ENCODE measurements at places on chromosomes 7 and 10. TPM values are rescaled to one million over a fixed set of nuclear protein-coding genes. Genes with fewer than 3 reads are reported as not detected.

ADCYAP1R1 gene
- not detected for total RNA-seq

LIPK gene
- total RNA-seq = not detected

GJD4 gene
- total RNA-seq = not detected

LIPF gene
- not detected for total RNA-seq

ANK3 gene
- total RNA-seq = 47.3 TPM

MSS51 gene
- 4.6 TPM for total RNA-seq

DNA sequence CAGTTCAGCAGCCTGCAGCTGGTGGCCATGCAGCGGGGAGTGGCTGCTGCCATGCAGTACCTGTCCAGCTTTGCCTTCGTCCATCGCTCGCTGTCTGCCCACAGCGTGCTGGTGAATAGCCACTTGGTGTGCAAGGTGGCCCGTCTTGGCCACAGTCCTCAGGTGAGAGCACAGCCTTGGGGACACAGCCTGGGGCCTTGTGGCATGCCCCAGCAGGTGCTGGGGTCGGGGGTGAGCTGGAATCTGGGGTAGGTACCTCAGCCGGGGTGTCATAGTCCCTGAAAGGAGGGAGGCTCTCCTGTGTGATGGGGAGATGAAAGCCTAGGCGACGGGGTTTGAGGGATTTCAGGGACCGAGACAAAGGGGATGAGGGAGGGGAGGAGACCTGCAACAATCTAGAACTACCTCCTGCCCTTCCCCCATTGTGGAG lies 14.1 kb downstream of the EPHB6 start:
- no peak for DNase-seq

GRCh38 chr7:22192801-22193200 lies 164.2 kb downstream of the RAPGEF5 start:
- no peak for DNase-seq

DNA sequence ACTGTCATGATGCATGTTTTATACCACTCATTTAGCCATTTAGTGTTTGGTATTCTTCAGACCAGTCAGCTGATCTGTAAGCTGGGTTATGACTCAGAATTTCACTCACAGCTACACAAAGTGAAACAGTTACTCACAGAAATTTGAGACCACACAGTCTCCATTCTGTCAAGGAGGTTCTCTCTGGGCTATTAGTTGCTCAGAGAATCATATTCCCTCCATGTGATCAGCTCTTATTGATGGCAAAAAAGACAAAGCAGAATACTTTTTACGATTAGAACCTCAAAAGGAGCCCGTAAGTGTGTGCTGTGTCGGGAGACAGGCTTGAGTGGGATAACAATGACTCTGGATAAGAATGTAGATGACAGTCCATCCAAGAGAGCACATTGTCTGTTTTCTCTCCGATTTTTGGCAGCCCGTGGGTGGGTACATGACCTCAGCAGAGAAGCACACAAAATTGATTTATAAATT lies 277.6 kb upstream of the SORCS1 start:
- no peak for DNase-seq

DNA sequence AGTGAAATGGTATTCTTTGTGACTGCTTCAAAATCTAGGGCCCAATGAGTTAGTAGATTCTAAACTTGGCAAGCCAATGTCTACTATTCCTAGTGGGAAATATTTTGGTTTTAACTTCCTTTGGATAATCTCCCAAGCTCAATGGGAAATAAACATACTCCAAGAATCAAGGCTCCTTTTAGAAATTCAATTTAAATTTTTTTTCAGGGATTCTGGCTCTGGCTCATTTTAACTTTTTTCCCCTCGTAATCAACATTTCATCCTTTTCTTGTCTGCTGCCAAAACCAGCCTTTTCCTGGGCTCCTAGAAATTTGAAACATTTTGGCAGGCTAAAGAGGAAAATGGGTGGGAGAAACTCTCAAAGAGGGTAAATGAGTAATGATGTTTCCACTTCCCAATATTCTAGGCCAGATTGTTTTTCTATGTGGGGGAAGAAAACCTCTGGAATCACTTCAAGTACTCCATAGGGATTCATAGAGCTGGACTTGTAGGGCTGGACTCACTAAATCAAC lies 85.6 kb upstream of the AGR3 start:
- DNase-seq = no peak

DNA sequence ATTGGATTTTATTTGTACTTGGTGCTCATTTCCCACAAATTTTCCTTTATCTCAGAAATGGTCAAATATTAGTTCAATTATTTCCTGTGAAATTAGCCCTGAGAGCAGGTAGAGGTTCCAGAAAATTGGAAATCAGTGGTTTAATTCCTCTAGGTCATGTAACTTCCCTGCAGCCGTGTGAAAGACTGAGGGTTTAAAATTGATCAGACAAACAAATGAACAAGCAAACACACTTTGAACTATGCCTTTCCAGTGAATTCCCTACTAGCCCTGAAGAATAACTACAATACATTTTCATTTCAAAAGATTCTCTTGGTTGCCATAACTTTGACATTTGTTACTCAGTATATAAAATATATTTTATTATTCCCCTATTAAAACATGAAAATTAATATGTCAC lies 1116.7 kb downstream of the REEP3 start:
- no peak for DNase-seq

DNA sequence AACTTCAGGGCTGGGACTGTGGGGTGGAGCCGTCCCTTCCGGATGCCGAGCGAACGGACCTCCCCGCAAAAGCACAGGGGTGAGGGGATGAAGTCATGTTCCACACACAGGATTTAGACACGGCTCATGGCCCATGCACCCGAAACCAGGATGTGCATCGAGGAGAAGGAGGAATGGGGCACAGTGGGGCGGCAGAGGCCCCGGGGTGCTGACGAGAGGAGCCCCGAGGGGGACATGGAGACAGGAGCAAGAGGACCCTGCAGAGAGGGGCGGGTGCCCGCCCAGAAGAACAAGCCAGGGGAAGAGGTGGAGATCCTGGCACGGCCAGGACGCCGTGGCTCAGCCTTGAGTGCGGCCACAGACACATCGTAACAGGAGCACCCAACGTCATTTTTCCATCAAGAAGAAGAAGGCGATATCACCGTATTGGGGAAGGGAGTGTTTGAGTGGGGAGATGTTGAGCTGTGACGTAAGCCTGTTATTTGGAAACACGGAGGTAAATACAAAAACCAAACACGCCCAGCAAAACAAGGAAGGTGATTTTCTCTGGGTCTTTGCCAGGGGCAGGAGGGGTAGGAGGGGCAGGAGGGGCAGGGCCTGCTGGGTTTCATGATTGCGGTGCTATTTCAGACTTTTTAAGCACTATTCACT lies 25.3 kb upstream of the FOXL3 start:
- DNase-seq = no peak

GRCh38 chr7:37817996-37818720 lies 30.2 kb upstream of the NME8 start:
- no peak for DNase-seq
